ENCODE measurements at places on chromosomes 7 and 10.

GRCh38 chr7:123433665-123434064 lies 100.7 kb downstream of the IQUB start:
- no peak for DNase-seq

GRCh38 chr10:1379601-1380000 lies 323.4 kb downstream of the WDR37 start:
- no peak for DNase-seq

DNA sequence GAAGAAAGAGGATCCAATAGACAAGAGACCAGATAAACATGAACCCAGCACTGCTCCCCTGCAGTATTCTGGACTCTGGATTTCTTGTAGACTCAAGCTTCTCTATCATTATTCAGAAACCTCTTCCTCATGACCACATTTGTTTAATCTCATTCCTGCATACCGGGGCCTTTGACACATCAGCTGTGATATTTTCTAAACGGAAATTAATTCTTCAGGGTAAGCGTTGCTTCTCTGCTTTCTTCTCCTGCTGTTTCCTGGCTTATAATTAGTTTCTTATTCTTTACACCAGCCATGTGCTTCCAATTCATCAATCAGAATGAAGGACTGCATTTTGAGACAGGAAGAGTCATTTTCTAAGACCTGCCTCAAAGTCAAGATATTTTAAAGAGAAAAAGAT lies 54.2 kb upstream of the TARP start:
- DNase-seq, result no peak

DNA sequence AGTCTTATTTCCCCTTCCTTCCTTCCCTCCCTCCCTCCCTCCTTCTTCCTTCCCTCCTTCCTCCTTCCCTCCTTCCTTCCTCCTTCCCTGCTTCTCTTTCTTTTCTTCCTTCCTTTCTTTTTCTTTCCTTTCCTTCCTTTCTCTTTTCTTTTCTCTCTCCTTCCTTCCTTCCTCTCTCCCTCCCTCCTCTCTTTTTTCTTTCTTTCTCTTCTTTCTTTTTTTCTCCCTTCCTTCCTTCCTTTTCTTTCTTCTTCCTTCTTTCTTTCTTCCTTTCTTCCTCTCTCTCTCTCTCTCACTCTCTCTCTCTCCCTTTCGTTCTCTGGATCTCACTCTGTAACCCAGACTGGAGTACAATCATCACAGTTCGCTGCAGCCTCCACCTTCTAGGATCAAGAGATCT lies 6.2 kb downstream of the TMEM130 start:
- DNase-seq, result no peak

- no peak for DNase-seq
Observed at GRCh38 chr10:132624847-132625471, 87.4 kb downstream of the INPP5A start.

GRCh38 chr10:33279811-33280602 lies 54.5 kb downstream of the NRP1 start:
- no peak for DNase-seq

DNA sequence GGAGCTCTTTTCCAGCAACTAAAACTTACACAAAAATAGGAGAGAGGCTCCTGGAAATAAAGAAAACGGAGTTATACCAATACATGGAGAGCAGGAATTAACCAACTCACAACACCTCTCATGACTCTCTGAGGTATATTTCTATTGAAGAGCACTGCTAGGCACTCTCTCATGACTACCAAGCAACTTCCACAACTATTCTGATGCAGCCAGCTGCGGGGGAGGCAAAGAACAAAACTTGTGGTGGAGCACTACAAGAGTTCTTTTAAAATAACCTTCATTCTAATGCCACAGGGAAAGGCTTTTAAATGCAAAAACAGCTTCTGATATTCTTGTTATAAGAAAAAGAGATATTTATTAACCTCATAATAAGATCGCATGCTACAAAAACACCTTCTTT lies 140.7 kb downstream of the SLC25A13 start:
- no peak for DNase-seq

- no peak for DNase-seq
Observed at GRCh38 chr10:62614389-62615157, 189.9 kb upstream of the ADO start.

DNA sequence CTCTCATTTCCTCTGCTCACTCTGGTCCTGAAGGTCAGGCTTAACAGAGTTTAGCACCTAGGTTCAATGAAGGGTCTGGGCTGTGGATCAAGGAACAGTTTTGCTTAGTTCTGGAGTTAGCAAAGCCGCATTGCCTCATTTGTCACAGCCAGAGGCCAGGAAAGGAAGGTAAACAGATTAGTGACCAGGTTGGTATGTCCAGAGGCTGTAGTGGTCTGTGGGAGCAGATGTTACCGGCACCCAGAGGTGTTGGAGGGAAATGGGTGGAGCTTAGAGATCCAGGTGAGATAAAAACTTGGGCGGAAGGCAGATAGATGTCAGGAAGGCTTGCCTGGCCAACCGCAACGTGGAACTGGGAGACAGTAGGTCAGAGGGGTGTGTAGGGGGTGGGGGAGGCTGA lies 36.6 kb upstream of the ZMIZ2 start:
- no peak for DNase-seq

DNA sequence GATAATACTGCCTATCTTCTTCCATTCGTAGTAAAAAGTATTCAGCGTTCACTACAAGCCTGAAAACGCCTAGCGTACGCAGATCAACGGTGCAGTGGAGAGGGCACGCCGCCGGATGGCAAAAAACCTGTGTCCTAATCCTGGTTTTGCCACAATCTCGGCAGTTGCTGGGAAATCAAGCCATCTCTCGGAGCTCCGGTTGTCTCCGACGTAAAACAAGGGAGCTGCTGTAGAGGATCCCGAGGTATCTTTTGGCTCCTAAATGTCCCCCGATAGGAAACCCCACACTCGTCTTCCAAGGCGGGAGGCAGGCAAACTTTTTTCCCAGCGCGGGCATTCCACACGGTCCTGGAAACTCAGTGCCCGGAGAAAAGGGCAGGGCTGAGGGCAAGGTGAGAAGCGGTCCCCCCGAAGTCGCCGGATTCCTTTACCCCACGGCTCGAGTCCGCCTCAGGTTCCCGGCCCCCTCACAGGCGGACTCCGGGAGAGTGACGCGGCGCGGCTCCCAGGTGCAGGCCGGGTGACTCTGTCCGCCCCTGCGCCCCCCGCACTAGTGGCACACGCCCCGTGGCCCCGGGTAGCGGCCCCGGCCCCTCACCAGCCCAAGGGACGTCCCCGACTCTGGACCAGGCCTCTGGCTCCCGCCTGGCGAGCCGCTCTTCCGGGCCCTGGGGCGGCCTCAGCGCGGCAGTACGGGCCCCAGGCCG lies 649 bp downstream of the IDE start:
- DNase-seq, result peak; percentile 3

GRCh38 chr10:78028438-78029268 lies 662 bp downstream of the POLR3A start:
- DNase-seq, result no peak

- no peak for DNase-seq
Observed at GRCh38 chr10:127916826-127917225, 9.9 kb downstream of the PTPRE start.

DNA sequence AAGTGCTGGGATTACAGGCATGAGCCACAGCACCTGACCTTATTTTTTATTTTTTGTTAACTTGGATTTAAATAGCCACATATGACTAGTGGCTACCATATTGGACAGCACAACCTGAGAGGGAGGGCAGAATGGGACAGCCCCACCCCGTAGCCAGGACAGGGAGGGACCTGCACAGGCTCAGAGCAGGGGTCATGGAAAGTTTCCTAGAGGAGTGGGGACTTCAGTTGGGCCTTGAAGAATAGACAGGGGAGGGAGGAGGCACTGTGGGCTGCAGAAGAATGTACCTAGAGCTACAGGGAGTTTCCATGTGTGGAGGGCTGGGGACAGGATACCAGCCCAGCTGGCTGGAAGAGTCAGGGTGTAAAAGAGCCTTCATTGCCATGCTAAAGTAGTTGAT lies 8.8 kb downstream of the TRIM8 start:
- no peak for DNase-seq

GRCh38 chr7:139645572-139646523 lies 122.4 kb downstream of the CLEC2L start:
- DNase-seq, result peak; percentile 61

DNA sequence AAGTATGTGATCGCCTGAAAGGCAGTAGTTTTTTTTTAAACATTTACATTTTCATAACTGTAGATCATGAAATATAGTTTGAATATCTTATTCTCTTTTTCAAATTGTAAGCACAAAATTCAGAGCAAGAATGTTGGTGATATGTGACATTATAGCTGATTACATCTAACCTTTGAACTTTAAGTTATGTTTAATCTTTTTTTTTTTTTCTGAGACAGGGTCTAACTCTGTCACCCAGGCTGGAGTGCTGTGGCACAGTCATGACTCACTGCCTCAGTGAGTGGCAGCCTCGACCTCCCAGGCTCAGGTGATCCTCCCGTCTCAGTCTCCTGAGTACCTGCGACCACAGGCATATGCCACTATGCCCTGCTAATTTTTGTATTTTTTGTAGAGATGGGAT lies 278.7 kb upstream of the NEBL start:
- DNase-seq, result no peak

GRCh38 chr10:123560301-123561140 lies 105.6 kb upstream of the GPR26 start:
- DNase-seq, result no peak

DNA sequence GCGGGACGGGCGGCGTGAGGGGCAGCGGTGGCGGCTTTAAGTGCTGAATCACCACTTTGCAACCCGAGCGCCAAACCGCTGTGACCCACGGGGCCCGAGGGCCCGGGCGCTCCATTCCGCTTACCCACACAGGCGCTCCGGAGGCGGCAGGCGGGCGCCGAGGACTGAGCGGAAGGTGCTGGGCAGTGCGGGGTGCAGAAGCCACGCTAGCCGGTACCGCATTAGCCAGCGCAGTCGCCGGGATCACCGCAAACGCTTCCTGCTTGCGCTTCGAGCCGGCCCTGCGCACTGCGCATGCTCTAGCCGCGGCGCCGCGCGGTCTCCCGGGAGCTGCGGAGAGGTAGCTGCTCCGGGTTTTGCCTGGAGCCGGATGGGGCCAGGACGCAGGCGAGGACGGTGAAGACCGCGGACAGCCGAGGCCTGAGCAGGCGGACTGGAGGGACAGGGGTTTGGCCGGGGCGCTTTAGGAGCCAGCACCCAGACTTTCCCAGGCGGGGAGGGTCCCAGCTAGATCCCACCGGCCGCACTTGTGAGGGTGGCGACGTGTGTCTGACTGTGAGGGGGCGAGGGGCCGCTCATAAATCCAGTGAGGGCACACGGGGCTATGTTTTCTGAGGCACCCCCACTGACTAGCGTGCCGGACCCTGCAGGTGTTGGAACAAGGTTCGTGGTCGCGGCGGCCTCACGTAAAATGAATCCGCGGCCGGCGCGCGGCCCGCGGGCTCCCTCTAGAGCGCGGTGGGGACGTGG lies at the start of gene IDE:
TSS of gene IDE (minus strand) at position 296 of the 750 bp plus-strand sequence. CDS start at position 222, 74 bp downstream.
- peak; percentile 58 for DNase-seq

- no peak for DNase-seq
Observed at GRCh38 chr10:95287281-95287680, 3.5 kb downstream of the PDLIM1 start.

DNA sequence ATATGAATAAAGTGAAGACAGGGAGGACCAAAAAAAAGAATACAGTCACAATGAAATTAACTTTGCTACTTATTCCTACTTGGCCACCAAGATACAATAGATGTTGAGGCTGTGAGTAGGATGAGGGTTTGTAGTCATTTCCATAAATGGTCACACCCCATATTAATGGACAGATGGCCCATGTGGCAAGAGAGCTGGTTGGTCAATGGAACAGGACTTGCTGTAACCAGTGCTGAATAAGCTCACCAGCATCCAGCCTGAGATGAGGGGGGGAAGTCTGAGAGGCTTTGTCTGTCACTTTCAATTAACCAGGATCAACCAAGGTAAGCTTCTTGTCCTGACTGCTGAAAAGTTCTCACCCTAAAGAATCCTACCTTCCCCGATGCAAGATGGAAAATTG lies 130.4 kb upstream of the KCNMA1 start:
- DNase-seq, result no peak

GRCh38 chr7:72413886-72414285 lies 1.7 kb upstream of the CALN1 start:
- DNase-seq, result no peak

DNA sequence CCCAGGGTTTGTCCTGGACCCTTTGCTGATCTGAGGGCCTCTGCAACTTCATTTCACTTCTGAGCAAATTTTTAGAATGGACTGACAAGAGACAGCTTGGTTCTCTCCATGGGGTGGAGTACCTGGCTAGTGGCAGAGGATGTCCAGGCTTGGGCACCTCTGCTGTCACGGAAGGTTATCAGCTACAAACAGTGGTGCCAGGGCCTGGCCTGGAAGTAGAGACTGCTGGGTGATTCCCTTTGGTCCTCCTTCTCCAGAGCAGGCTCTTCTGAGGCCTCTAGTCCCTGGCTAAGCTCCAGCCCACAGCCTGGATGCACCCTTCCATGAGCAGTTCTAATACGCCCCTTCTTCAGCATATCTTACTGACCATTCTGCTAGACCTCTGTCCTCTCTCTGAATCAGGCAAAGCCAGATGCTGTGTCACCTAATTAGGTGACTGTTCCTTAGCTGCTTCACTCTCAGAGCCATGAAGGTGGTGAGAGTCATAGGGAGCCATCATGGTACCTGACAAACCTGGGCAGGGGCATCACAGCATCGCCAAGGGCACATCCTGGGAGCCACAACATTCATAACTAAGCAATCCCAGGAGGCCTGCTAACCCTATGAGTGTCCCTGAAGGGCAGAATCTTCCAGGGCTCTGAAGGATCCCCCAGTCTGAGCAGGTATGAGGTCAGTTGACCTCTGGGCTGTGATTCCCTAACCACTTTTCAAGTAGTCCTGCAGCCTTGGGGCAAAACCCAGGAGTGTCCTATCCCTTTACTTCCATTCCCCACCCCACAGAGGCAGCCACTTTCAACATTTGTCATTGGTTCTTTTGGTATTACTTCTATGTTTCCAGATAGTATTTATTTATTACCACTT lies 4.0 kb downstream of the ARHGAP22 start:
- no peak for DNase-seq

DNA sequence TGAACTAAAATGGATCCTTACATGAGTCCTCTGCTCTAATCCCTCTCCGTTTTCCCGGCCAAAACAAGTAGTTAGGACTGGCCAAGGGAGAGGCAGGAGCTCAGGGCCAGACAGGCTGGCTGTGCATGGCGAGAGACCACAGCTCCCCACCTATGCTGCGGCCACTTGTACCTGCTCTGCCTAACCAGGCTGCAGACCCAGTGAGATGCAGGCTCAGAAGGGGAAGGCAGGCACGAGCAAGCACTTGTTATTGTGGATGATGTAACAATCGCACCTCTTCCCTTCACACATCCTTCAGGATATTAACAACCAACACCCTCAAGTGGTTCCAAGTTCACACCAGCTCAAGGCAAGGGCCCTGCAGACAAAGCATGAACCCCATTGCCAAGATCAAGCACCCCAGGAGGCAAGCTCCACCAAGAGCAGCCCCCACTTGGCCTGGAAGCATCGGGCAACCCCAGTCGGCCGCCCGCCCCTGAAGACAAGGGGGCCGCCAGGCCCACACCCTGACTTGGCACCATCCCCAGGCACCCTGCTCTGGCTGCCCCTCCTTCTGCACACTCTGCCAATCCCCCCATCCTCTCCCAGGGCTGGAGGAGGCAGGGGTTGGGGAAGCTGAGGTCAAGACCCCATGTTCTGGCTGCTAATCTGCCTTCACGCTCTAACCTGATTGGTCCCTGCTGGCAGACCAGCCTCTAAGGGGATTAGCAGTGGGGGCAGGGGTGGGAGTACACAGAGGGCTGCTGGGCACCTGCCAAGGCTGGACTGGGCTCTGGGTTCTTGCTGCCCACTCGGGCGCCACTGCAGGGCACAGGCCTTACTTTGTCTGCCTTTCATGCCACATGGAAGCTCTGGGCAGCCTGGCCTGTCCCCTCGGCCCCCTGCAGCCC lies 111.3 kb downstream of the SLIT1 start:
- DNase-seq, result no peak

GRCh38 chr10:127550861-127551260 lies 1.8 kb downstream of the NPS start:
- DNase-seq, result no peak
